ENCODE measurements at places on chromosomes 7 and 10.
A peak's percentile ranks its signal among the peaks of the same experiment; 100 is the strongest.

DNA sequence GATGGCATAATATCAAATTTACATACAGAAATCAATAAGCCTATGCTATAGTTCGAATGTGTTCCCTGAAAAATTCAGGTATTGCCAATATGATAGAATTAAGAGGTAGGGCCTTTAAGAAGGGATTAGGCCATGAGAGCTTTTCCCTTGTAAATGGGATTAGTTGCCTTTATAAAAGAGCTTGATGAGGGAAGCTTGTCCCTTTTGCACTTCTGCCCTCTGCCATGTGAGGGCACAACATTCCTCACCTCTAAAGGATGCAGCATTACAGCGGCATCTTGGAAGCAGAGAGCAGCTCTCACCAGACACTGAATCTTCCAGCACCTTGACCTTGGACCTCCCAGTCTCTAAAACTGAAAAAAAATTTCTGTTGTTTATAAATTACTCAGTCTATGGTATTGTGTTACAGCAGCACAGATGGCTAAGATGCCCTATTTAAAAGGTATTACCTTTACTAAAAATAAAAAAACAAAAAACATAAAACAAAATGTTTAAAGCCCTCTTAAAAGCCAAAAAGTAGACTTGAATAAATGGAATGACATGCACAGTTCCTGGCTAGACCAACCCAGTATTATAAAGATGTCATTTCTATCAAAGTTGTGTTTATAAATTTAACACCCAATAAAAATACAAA, 909.6 kb downstream of the REEP3 start:
- DNase-seq: peak; percentile 5

DNA sequence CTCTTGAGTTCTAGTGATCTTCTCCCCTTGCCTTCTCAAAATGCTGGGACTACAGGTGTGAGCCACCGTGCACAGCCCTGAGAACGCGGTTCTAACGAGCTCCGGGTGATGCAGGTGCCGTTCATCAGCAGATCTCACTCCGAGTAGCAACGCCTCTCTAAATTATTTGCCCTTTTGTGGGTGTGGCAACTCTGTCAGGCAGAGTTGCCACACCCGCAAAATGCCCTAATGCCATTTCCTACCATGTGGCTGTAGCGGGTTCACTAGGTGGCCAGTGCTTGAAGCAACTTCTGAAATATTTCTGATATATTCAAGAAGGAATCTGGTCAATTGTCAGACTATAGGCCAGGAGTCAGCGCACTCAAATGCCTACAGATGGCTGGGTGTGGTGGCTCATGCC, 62.9 kb upstream of the NMT2 start:
- no peak for DNase-seq

- no peak for DNase-seq
Measured at GRCh38 chr10:123938890-123939289, 47.3 kb upstream of the CPXM2 start.

- no peak for DNase-seq
Measured at GRCh38 chr10:101776161-101776817, 375 bp upstream of the FGF8 start.

GRCh38 chr7:121178869-121179497, 149.8 kb upstream of the WNT16 start:
- no peak for DNase-seq

Data from bronchial epithelial cell (primary cell).